Left ventricle myocardium inferior (tissue), 1 donor: ENCODE measurements at places on chromosomes 11 and 22. TPM values are rescaled to one million over a fixed set of nuclear protein-coding genes. Genes with fewer than 3 reads are reported as not detected.

GRCh38 chr11:72482211-72482812, 48.0 kb upstream of the CLPB start:
- peak; percentile 48 for DNase-seq

GRCh38 chr11:80103142-80103859, 662.5 kb upstream of the TENM4 start:
- no peak for DNase-seq

DNA sequence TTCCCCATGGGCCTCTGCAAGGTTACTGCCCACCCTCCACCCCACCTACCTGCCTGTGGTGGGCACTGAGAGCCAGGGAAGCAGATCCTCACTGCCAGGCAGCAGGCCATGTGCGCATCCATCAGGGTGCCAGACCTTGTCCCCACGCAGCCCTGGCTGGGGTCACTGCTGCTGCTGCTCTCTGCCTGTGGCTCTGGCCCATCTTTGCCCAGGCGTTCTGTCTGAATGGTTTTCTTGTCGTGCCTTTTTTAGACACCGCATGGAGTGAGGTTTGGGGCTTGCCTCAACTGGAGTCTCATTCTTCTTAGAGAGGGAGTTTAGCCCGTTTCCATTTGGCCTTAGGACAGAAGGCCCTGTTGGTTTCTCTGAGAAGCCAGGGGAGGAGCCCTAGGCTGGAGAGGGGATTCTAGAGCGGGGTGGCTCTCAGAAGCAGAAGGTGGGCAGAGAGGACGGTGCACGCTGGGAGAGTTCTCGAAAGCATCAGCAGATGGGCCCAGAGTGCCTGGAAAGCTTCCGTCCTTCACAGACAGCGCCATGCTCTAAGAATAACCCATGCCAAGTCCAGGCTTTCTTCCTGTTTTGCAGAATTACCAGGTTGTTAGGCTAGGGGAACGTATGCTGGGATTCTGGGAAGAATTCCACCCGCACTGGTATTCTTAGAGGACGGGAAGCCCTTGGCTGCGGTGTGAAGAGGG, 8.1 kb downstream of the TANGO2 start:
- no peak for DNase-seq

- no peak for DNase-seq
These were observed 54.1 kb downstream of the GRIK4 start for GRCh38 chr11:120565466-120566155.

DNA sequence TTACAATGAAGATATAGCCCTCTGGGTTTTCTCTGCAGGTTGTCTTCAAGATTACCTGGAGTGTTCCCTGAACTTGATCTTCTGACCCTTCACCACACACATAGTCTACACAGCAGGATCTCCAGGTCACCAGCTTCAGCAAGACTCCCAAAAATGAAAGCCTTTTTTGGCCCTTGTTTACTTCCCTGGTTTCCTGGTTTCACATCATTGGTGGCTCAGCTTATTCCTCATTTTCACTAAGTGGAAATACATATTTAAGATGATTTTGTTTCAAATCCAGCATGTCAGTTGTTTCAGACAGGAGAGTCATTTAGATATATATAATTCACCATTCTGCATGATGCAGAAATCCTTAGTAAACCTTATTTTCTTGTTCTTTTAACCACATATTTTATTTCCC, 41.6 kb upstream of the MPEG1 start:
- no peak for DNase-seq

Gene OR2D2
- not detected for total RNA-seq

Gene ELMOD1
- 2.3 TPM for total RNA-seq
